ENCODE measurements at places on chromosomes 5 and 9.
A peak's percentile ranks its signal among the peaks of the same experiment; 100 is the strongest.

DNA sequence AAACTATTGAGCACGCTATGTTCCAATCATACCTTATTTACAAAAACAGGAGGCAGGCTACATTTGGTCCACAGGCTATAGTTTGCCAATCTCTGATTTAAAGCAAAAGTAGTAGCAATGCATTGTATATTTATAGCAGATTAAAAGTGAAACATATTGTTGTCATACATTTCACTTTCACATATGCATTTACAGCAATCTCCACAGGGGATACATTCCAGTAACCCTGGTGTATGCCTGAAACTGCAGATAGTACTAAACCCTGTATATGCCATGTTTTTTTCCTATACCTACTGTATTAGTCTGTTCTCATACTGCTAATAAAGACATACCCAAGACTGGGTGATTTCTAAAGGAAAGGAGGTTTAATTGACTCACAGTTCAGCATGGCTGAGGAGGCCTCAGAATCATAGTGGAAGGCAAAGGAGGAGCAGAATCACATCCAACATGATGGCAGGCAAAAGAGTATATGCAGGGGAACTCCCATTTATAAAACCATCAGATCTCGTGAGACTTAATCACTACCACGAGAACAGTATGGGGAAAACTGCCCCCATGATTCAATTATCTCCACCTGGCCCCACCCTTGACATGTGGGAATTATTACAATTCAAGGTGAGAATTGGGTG lies 5.9 kb upstream of the CSF1R start:
- DNase-seq = no peak

- no peak for DNase-seq
Measured at GRCh38 chr5:124665035-124665434, 81.4 kb downstream of the ZNF608 start.

- no peak for DNase-seq
Measured at GRCh38 chr5:53792338-53792737, 231.9 kb downstream of the NDUFS4 start.

DNA sequence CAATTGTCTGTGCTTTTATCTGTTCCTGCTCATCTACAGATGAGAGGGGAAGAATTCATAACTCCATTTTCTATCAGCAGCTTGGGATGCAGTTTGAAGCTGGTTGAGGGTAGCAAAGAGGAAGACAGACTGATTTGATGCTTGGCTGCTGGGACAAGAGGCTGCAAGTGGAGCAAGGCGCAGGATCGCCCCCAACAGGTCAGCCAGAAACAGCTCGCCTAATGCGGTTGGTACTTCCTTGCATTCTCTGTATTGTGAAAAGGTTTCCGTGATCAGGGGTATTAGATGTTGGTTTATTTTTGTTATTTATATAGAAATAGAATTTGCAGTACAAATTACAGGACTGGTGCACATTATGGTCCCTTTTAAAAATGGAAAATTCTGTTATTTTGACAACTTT lies 40.6 kb downstream of the ZNF883 start:
- peak; percentile 2 for DNase-seq

DNA sequence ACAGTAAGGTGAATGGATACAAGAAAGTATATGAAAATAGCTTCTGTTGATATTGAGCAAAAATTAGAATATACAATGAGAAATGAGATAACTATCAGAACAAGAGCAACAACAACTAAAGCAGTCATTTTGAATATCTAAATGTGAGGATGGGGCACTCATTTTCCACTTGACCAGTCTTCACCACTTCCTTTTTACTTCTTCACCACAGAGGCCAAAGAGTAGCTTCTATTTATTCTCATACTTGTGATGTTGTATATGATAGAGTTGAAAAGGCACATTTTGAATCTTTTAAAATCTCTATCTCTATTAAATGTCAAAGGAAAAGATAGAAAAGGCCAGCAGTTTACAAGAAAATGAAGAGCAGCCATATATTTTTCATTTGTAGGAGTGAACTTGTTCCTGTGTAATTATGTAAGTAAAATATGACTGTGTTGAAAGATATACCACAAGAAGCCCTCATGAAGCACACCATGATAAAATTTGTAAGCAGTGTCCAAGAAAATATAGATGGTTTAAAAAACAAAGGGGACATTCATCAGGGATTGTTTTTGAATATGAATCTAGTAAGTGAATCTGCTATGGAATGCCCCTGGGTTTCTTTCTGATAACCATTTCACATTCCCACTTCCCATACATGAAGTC lies 39.2 kb downstream of the ADAMTS19 start:
- no peak for DNase-seq

DNA sequence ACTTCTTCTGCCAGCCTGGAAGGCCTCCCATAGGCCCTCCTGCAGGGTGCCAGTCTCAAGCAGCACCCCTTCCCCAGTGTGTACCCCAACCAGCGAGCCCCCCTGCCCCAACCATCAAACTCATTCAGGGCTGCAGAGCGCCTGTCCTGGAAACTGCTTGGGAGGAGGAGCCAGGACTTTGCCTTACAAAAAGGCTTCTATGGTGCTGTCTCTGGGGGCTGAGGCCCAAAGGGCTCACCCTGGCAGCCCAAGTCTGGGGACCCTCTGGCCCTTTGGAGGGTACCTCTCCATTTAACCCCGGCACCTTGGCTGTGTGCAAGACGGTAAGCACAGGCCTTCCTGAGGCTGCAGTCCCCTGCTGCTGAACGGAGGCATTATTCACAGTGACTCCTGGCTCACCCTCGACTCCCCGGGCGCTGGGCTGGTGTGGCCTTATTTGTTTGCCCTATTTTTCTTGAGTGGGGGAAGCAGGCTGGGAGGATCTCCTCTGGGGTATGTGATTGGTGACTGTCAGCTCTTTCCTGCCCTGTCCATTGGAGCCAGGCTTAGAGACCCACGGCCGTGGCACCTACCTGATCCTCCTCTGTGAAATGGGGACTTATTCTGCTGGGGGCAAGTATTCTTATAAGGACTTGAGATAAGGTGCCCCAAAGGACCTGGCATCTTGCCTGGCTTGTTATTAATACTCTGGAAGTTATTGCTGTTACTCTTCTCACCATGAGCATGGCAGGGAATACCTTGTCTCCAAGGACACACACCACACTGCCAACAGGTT lies 5.8 kb downstream of the LMX1B start:
- no peak for DNase-seq

- DNase-seq = no peak
Measured at GRCh38 chr9:95507464-95508241, 9.1 kb downstream of the PTCH1 start.

DNA sequence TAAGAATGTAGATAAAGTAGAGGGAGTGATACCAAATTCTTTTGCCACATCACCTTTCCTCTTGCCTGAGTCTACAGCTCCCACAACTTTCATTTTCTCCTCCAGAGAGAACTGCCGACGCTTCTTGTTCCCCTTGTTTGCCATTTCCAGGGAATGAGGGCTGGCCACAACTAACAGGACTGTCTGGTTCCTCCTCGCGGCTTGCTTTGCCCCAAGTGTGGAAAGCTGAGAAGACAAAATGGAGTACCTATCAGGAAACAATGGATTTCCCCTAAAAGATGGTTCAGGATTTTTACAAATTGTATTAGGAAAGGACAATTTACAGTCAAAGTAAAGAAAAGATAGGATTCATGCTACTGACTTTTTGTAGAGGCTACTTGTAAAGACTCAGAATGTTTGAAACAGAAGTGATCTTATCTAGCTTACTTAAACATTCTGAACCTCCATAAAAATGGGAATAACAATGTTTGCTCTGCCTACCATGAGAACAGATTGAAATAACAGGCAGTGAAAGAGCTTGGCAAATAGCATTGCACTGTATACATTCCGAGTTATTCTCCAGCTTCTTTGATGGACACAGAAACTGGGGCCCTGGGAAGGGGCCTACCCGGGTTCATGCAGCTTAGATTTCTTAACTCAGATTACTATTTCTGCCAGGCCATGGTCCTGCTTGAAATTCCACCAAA lies 4.1 kb downstream of the TIGD6 start:
- DNase-seq = no peak

DNA sequence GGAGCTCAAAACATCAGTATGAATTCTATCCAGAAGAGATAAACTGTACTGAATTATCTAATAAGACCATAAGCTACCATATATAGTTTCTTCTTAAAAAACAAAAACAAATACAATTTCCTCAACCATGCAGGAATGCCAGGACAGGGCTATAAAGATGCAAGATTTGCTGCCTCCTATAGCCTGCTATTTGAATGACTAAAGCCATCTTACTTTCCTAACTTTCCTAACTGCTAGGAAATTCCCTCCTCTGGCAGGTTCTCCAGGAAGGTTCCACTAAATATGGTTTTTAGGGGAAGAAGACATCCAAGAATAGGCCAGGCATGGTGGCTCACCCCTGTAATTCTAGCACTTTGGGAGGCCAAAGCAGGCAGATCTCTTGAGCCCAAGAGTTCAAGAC lies 15.1 kb downstream of the KIF27 start:
- DNase-seq = no peak

DNA sequence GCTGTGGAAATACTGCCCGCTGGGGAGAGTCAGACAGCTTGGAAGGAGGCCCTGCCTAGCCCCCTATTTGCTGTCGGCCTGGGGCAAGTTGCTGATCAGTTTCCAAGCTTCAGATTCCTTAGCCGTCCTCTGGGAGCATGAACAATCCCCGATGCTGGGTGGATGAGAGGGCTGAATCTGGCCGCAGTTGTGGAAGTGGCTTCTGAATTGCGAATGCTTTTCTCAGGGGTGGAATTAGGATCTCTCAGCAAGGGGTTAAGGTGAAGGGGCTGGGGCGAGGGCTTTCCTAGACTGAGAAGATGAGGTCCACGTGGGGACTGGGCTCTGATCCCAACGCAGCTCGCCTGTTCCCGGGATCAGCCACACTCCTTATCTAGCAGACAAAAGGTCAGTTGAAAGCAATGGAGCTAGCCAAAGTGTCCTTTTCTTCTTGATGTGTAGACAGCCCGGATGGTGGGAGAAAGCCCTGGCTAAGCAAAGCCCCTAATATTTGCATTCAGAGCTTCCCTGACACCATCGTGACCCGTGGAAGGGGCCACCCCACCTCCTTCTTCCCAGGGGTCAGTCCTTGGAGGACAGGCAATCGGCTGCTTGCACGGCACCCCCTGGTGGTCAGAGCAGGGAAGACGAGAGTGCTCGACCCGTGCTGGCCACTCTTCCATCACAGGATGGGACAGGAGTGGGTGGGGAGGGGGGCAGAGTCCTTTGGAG lies 54.9 kb downstream of the COL15A1 start:
- DNase-seq = peak; percentile 70

GRCh38 chr9:76576344-76576743 lies 117.4 kb downstream of the GCNT1 start:
- peak; percentile 78 for DNase-seq

DNA sequence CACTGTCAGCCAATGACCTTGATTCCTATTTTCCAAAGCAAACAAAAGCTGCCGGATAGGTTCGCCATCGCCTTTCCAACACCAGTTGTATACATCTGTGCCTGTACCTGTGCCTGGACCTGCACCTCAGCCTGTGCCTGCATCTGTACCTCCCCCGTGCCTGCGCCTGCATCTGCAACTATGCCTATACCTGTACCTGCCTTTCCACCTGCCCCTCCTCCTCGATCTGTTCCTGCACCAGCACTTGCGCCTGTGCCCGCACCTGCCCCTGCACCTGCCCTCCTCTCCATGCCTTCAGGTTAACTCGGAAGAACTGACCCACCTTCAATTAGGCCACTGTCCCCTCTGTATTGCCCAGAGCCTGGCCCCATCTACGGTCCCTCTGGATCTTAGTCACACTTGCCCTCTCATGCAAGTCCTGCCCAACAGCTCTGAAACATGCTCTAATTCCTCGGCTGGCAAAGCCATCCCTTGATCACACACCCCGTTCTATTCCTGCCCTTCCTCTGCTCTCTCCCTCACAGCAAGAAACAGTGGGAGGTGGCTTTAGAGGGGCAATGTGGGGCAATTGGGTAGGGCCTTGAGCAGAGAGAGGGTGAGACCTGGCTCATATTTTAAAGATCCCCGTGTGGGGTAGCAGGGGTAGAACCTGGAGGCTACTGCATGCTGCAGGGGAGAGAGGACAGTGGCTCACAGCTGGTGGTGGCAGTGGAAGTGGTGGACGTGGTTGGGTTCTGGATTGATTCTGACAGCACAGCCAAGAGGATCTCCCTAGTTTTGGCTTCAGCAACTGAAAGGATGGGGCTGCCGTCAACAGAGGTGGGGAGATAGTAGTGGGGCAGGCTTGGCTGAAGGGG lies 59.6 kb upstream of the PHYKPL start:
- no peak for DNase-seq

DNA sequence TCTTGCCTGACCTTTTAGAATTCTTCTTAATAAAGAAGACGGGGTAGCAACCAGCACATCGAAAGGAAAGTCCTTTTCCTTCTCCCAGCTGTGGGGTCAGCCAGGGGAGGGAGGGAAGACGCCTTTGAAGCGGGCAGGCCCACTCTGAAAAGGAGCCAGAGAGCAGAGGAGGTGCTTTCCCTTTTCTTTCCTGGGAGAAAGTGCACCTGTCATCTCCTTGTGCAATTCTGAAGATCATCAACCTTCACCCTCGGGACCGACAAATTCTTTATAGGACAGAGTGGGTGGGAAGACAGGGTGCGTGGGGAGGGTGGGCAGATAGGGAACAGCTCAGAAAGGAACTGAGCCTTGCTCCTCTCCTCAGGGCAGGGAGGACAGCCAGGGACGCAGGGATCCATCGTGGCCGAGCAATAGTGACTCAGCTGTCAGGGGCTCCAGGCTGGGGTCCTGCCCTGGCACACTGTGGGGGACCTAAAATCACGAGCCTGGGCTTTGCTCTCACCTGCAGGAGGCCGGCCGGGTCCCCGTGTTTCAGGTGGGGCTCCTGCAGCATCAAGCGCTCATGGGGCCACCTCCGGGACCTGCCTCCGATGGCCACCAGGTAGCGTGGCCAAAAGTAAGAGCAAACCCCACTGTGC lies 141.0 kb downstream of the OLFM1 start:
- DNase-seq = no peak

DNA sequence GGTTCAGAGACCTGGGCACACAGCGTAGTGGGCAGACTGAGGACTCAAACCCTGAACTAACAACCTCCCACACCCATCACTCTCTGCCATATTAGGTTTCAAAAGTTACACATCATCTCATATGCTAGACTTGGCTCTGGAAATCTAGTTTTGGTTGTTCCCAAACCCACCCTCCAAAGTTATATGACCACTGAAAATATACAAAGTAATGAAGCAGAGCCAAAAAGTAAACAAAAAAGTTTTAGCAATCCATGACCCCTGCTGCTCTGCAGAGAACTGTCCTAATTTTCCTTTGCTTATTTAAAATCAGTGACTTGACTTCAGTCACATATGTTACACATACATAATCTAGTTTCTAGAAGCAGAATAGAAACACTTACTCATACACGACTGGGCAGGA lies 155.6 kb upstream of the TAS2R1 start:
- no peak for DNase-seq

DNA sequence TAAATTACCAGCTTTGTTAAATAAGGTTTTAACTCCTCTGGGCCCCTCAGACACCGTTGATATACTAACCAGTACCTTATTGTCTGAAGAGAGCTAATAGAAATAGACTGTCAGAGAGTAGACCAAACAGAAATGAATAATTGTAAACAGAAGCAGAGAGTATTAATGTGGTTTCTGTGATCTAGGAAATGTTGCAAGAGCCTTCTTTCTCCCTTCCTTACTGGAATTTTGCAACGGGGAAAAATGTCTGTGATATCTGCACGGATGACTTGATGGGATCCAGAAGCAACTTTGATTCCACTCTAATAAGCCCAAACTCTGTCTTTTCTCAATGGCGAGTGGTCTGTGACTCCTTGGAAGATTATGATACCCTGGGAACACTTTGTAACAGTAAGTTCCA lies 5.1 kb downstream of the TYRP1 start:
- DNase-seq = no peak
